ENCODE measurements at places on chromosomes 2 and 18. TPM values are rescaled to one million over a fixed set of nuclear protein-coding genes. Genes with fewer than 3 reads are reported as not detected.

The AMER3 gene
- total RNA-seq = 33.7 TPM

The FTCDNL1 gene
- 4.8 TPM for total RNA-seq

The ACVR1 gene
- total RNA-seq = 15.0 TPM

The GLI2 gene
- 1.2 TPM for total RNA-seq

The GEN1 gene
- 9.0 TPM for total RNA-seq

The SCN2A gene
- total RNA-seq = 252 TPM
